ENCODE measurements at places on chromosomes 16 and 17. TPM values are rescaled to one million over a fixed set of nuclear protein-coding genes. Genes with fewer than 3 reads are reported as not detected.

DNA sequence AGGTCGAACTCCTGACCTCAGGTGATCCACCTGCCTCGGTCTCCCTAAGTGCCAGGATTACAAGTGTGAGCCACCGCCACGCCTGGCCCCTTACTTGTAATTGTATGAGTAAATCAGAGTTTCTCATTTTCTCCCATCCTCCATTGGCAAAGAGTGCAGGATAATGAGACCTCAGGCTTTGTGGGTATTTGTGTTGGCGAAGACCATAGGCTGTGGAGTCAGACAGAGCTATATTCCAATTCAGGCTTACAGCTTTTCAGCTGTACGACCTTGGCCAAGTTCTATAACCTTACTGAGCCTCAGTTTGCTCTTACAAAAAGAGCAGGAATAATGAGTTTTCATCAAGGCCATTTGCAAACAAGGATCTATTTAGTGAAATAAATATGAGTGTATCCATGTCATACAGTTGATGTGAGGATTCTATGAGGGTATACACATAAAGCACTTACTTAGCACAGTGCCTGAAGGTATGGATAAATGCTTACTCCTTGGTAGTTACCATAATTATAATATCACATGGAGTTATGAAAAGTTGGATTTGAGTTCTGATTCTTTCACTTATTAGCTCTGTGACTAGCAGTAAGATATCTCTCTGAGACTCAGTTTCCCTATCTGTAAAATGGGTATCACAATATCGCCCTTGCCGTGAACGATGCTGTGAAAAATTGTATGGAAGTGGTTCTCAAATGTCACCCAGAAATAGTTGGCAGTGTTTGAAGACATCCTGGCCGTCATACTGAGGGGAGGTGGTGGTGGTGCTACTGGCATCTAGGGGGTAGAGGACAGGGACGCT, 25.6 kb upstream of the CPPED1 start:
- DNase-seq: no peak

- no peak for DNase-seq
Measured at GRCh38 chr17:28712705-28713415, 1.2 kb upstream of the PROCA1 start.

The ARHGDIG gene
- not detected for total RNA-seq

DNA sequence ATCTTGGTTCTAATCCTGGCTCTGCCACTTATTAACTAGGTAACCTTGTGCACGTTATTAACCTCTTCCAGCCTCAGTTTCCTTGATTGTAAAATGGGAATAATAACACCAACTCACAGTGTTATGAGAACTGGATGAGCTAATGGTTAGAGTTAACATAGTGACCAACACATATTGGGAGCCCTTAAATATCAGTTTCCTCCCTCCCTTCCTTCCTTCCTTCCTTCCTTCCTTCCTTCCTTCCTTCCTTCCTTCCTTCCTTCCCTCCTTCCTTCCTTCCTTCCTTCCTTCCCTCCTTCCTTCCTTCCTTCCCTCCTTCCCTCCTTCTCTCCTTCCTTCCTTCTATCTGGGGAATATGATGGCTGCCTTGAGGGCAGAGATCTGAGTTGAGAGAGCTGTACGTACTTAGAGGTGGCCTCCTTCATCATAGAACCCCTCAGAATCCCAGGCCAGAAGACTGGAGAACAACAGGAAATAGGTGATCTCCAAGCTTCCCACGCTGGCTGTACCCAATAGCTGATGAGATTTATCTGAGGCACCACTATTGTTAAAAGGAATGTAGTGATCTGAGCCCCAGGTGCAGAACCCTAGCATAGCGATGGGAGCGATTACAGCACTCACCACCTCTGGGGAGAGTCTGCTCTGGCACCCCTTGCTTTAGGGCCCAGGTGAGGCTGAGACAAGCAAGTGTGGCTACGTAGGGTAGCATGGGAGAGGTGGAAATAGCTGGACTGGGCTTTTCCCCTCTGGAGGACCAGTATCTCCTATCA, 26.2 kb downstream of the CCR7 start:
- DNase-seq: no peak

- DNase-seq: no peak
Measured at GRCh38 chr17:45298546-45299285, 18.1 kb downstream of the MAP3K14 start.

The ATF7IP2 gene
- total RNA-seq: not detected

GRCh38 chr16:381012-381788, 578 bp downstream of the PGAP6 start:
- DNase-seq: no peak

GRCh38 chr16:89575247-89576152, at the start of gene CPNE7:
Gene CPNE7, plus strand, starts transcription at chr16:89575758. Its CDS starts 140 bp downstream, at chr16:89575898.
- no peak for DNase-seq

- no peak for DNase-seq
Measured at GRCh38 chr16:84725481-84726078, 25.8 kb downstream of the USP10 start.

The CA4 gene
- not detected for total RNA-seq

The CCR7 gene
- total RNA-seq: not detected

DNA sequence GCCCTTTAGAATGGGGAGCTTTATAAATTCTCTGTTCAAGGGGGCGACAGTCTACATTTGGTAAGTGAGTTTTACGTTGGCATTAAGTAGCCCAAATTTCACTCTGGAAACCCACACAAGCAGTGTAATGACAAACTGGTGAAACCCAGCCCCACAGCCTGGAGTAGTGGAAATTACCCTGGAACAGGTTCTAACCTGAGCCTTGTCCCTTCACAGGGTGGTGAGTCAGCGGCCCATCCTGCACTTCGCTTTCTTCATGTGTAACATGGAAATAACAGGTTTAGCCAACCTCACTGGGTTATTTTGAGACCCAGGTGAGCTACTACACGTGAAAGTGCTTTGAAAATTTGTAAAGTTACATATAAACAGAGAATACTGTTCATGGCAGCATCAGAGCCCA, 3.5 kb upstream of the TLCD3A start:
- no peak for DNase-seq

DNA sequence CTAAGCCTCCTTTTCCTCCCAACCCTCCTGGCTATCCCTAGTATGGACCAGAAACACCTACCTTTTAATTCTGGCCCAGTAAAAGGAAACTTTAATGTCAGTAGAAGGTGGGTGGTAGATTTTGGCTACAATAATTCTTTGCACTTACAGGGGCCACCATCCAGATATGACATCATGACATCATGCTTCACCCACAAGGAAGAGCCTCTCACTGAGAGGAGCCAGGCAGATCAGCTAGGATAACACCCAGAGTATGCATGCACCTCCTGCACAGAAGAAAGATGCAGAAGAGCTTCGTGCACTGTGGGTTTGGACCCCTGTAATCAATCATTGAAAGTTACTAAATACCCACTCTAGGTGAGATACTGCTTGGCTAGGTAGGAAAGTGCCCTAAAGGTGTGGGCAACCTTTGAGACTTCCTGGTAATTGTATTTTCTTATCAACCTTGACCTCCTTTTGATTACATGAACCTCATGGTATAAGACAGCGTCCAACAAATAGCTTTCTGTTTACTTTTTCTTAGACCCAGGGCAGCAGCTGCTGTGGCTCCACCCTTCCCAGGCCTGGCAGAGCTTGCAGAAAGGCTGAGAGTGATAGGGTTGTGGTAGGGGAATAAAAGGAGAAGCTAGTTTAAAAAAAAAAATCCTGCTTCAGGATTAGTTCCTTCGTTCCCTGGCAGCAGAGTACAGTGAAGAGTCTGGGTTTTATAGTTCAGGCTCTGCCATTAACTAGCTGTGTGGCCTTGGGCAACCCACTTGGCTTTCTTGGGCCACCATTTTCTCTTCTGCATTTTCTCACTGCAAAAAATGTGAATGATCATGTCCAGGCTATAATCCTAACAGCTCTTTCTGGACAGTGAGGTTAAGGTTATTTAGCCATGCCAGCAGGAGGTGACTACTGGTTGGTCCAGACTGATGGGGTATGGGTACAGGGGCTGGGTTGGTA, 6.2 kb downstream of the MAP3K14 start:
- peak; percentile 86 for DNase-seq

DNA sequence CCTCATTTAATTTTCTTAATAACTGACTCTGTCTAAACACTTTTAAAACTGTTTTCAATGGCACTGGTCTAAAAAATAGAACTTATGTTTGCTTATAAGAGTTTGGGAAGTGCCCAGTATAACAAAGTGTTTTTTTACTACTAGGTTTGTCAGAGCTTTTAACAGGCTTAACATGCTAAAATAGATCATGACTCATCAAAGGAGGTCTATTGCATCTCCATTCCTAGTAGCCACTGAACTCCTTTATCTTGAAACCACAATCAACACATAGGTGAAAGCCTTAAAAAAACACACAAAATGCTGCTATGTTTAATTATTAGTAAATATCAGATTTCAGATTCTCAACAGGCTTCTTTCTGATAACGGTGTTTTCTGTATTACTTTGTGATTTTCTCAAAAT, 196.4 kb upstream of the KIF2B start:
- DNase-seq: peak; percentile 85

GRCh38 chr16:55222486-55222885, 101.5 kb upstream of the IRX6 start:
- DNase-seq: no peak

- DNase-seq: no peak
Measured at GRCh38 chr16:53937161-53937880, 233.4 kb downstream of the FTO start.

GRCh38 chr16:69465881-69466280, 41.5 kb downstream of the CYB5B start:
- DNase-seq: no peak

GRCh38 chr16:29154676-29155121, 169.8 kb downstream of the LAT start:
- DNase-seq: peak; percentile 48

GRCh38 chr16:17519101-17519955, 48.6 kb upstream of the XYLT1 start:
- no peak for DNase-seq

The PRDM7 gene
- not detected for total RNA-seq

The SLC16A13 gene
- 0.77 TPM for total RNA-seq

DNA sequence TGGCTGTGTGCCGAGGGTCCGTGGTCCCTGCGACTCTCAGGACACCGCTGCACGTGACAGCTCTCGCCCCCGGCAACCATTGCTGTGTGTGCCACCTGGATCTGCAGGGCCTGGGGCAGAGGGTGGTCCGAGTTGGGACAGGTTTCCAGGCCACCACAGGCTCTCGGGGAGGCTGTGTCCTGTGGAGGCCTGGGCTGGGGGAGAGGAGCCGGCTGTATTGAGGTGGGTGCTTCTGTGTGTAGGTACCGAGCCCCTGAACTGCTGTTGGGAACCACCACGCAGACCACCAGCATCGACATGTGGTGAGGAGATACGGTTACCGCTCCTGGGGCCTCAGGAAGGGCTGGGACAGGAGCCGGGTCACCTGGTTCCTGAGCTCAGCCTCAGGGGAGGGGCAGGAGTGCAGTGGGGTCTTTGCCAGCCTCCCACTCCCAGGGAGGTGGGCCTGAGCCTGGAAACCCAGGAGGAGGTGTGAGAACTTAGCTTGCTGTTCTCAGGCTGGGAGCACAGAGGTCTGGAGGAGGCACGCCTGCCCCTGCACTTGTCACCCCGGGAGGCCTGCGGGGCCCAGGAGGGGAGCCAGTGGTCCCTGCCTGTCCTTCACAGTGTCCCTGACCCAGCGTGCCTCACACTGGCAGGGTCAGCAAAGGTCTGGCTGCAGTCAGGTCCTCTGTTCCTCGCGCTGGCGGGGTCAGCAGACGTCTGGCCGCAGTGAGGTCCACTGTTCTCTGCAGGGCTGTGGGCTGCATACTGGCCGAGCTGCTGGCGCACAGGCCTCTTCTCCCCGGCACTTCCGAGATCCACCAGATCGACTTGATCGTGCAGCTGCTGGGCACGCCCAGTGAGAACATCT, 7.3 kb downstream of the SPATA2L start:
- peak; percentile 5 for DNase-seq

DNA sequence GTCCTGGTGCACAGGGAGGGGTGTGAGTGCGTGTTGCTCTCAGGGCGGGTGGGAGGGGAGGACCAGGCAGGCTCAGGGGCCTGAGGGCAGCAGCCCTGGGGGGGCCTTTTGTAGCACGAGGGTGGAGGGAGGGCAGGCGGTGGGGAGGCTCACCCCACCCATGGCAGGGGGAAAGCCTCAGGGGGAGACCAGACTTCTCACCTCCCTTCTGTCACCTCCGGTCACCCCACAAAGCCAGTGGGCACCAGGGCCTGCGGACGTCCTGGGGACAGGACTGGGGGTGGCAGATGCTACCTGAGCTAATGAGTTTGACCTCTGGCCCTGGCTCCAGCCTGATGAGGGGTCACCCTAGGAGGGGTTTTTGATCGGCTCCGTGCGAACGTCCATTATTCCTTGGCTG, 39.0 kb downstream of the SOX8 start:
- no peak for DNase-seq

DNA sequence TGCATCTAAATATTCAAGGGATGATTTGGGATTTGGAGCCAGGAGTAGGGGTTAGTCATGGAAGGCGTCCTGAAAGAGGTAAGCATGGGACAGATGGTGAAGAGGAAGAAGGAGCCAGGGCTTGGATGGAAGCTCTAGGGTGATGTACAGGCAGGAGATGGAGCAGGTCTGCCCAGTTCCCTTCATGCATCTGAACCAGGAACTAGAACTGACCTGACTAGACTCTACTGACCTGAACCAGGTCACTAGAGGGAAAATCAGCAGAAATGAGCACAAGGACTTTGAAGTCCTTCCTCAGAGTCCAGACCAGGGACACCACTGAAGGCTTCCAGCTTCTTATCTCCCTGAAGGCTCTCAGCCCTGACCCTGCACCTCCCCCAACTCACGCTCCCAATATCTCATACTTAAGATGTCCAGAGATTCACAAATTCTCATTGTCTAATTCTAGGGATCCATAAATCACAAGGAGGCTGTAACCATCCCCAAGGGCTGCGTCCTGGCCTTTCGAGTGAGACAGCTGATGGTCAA, 8.3 kb downstream of the GSDMA start:
- DNase-seq: no peak

DNA sequence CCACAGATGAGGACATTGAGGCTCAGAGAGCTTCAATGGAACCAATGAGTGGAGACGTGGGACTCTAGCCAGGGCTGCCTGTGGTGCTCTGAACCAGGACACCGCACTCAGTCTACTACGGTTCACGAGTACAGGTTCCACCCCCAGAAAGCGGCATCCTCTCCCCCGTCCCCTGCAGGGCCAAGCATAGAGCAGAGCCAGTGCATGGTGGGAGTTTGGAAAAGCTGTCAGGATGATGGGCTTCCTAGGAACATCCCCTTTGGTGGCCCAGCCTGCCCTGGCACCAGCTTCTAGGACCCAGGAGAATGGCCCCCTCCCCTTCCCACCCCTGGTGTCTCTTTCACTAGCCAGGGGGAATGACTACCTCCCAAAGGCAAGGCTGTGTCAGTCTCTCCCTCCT, 8.4 kb downstream of the ZNF319 start:
- no peak for DNase-seq

GRCh38 chr16:51569203-51569931, 418.3 kb upstream of the SALL1 start:
- no peak for DNase-seq

GRCh38 chr16:20380782-20381181, 23.8 kb downstream of the PDILT start:
- DNase-seq: no peak

DNA sequence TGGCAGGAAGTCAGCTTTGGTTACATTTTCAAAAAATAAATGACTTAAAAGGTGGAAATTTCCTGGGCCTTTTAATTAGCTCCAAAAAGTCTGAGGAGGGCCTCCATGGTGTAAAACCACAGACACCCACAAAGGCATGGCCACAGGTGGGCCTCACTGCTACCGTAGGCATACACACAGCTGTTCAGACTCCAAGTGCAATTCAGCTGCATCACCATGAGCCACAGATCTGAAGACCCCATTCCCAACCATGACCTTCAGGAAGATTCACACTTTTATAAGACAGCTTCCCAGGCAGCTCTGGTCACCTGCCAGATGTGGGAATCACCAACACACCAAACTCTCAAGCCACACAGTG, 20.6 kb downstream of the CSNK2A2 start:
- DNase-seq: no peak
